ENCODE measurements at places on chromosomes 2 and 18.

- peak; percentile 88 for DNase-seq
Measured at GRCh38 chr2:96537066-96537733, 648 bp downstream of the ARID5A start.

DNA sequence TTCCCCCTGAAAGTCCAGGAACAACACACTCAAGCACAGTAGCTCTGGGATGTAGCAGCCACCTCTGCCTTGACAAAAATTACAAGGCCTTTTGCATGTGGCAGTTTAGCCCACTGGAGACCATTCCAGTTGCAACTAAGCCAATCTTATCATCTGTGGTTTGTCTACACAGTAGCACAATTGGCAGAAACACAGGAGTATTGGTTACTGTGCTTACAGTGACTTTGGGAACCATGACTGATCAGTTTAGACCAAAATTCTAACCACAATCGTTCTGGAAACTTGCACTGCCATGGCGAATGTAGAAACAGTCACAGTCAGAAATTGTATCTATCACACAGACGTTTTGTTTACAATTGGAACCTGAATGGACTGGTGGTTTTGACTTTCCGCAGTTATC, 403.7 kb upstream of the MEIS1 start:
- no peak for DNase-seq

GRCh38 chr2:19883971-19884720, 17.6 kb downstream of the TTC32 start:
- DNase-seq, result no peak

DNA sequence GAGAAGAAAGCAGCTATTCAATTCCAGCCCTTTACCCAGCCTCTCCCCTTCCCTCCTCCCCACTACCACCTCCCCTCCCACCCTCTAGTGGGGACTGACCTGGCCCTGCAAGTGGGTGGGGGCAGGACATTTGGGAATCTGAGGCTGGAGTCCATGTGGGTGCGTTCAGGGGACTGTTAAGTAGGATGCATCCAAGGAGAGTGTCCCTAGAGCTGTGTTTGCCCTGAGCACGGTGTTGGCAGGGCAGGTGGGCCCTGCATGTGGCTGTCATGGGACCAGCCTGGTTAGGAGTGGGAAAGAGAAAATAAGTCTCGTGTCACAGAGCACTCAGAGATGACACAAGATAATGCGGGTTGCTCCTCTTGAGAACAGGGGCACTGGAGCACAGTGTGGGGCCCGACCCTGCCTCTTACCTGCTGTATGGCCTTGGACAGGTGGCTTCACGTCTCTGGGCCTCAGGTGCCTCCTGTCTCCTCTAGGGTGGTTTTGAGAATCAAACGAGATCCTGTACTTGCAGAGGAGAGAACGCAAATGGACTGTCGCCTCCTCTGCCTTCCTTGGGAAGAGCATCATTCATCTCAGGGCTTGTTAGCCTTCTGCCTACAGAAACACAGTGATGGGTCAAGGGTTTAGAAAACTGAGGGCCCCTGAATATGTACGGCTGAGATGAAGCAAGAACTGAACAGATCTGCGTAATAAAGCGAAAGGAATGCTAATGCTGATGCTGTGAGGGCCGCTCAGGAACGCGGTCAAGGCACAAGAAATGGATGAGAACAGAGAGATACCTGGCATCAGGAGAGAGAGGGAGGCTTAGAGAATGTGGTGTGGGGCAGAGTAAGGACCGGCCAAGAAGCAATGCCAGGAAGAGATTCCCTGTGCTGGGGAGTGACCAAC, 187.7 kb upstream of the HAAO start:
- no peak for DNase-seq

DNA sequence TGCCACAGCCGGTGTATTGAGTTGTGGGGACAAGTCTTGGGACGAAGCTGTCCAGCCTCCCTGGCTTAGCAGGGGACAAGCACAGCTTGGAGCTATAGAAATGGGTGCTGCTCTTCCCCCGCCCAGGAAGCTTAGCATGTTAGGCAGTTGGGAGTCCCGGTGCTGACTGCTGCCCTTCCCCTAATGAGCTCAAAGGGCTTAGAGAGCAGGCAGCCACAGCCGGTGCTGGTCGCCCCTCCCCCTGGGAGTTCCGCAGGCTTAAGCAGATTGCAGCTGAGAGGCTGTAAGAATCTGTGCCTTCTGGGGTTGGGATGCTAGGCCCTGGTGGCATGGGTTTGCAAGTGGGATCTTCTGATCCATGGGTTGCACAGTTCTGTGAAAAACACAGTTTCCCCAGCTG, 237.3 kb downstream of the DCDC2C start:
- no peak for DNase-seq

DNA sequence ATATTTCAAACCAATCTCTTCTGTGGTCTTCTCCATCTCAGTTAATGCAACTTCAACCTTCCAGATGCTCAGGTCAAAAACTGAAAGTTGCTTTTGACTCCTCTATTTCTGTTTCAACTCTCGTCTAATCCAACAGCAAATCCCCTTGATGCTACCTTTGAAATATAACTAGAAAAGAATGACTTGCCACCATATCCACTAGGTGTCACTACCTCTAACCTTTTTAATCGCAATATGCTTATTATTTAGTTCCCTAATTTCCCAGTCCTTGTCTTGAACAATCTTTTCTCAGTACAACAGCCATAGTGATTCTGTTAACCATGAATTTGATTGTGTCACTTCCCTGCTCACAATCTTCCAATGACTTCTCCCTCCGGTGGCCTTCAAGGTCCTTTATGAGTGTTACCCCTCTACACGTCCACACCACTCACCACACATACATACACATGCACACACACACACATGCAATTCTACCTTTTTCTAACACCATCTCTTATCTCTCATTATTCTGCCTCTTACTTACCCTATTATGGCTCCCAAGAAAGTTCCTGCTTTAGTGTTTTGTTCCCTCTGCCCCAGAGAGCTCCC, 245.5 kb upstream of the KCNJ3 start:
- no peak for DNase-seq

DNA sequence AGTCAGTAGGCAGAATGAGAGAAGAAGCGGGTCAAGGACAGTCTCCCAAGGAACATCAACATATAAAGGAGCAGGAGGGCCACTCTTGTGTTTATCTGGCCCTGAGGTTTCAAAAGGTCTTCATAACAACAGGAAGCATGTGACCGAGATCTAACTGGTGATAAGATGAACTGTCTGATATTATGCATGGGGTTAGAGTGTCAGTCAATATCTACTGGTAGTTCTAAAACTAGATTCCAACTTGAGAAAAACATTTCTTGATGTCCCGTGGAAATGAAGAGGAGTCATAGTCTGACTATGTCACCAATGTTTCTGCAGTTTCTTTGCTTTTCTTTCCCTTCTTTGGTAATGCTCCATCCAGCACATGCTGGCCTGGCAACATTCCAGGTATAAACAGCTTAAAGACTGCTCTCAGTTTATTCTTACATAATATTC, 77.5 kb upstream of the ITPRID2 start:
- DNase-seq, result no peak

- no peak for DNase-seq
Measured at GRCh38 chr2:10880586-10881321, 31.0 kb upstream of the KCNF1 start.

DNA sequence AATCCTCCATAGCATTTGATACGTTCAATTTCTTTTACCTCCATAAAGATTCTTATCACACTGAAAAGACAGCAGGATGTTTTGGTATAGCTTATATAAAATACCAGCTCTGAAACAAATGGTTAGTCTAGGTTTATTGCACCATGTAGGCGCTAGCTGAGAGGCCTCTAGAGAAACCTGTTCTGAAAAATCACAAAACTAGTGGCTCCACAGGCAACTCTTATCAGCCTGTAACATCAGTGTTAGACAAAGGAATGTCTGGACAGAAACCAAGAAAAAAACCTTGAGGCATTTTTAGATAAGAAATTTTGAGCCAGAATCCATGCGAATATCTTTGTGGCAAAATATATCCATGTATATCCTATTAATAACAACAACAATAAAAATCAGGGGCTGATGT, 440.4 kb upstream of the MAP2 start:
- DNase-seq, result no peak

DNA sequence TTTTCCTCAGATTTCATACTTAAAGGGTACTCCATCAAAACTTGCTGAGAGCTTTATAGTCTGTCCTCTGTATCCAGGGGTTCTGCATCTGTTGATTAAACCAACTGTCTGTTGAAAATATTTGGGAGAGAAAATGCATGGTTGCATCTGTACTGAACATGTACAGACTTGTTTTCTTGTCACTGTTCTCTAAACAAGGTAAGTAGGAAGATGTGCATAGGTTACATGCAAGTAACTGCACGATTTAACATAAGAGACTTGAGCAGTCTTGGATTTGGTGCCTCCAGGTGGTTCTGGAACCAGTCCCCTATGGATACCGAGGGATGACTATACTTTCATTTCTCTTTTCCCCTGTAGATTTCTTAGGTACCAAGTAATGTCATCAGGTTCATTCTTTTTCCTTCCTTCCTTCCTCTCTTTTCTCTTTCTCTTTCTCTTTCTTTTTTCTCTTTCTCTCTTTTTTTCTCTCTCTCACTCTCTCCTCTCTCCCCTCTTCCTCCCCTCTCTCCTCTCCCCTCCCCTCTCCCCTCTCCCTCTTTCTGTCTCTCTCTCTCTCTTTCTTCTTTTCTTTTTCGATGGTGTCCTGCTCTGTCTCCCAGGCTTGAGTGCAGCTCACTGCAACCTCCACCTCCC, 23.2 kb downstream of the ADNP2 start:
- DNase-seq, result no peak

- DNase-seq, result no peak
Measured at GRCh38 chr2:185860321-185860720, 121.7 kb downstream of the FSIP2 start.

DNA sequence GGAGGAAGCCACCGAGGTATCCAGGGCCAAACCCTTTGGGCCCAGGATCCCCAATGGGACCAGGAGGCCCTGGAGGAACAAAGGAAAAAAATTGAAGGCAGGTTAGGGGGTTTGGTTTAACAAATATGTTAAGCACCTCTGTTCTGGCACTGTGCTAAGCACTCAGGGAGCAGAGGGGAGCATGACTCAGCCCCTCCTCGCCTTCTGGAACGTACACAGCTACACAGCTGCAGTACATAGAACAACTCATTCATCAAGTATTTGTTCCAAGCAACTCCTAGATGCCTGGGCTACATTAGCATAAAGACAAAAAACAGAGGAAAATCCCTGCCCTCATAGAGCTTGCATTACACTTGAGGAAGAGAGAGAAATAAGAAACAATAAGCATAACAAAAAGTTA, 153.6 kb downstream of the COL4A4 start:
- no peak for DNase-seq

DNA sequence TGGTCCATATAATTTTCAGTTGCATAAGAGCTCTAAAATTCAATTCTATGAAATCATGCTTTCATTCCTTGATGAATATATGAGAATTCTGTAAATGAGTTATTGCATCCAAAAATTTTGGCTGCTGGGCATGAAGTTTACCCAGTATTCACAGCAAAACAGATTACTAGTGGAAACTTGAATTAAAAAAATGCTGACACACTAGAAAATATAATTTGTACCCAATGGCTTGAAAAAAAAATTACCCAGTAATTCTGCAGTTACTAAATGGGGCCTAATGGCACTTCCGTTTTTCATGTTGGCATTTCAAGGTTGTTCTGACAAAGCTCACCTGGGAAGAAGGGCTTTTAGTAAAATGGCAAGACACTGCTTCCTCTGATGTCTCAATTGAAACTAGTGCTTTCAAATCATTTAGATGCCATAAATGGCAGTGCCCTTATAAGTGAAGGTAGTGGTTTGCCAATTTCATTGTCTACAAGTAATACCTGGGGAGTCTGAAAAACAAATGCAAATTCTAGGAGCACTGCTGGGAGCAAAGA, 343.6 kb downstream of the TDRD15 start:
- no peak for DNase-seq

DNA sequence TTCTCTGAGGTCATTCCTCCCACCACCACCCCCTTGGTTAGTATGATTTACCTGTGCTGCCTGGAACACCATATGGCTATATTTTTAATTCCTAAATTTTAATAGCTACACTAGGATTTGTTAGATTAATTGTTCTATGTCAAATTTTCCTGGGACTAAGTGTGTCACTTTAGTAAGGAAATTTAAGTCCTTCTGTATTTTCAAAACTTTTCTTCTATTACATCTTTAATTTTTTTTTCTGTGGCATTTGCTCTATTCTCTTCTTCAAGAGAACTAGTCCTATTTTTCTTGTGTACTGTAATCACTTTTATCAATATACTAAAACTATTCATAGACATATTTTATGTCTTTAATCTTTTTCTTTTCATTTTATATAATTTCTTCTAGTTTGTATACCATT, 456.9 kb downstream of the ARHGAP15 start:
- DNase-seq, result no peak

- DNase-seq, result no peak
Measured at GRCh38 chr2:241317391-241317790, 1.7 kb downstream of the SEPTIN2 start.

DNA sequence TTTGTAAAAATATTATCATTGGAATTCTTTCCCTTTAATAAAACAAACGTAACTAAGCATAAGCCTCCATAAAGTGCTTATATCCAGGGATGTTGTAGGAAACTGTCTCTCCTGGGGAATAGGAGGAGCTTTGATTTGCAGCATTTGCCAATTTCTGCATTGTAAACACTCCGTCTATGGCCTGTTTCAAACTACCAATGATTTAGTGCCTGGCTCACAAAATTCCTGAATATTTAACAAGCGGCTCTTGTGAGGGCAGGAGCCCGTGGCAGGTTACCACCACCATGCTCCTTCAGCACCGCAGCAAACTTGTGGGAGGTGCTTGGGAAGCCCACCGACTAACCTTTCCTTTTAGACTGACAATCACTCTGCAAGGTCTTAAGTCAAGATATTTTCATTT, 520.3 kb downstream of the SOX11 start:
- no peak for DNase-seq

GRCh38 chr2:216420367-216421101, 8.2 kb downstream of the SMARCAL1 start:
- no peak for DNase-seq

- no peak for DNase-seq
Measured at GRCh38 chr2:162607915-162608314, 230.7 kb downstream of the KCNH7 start.

DNA sequence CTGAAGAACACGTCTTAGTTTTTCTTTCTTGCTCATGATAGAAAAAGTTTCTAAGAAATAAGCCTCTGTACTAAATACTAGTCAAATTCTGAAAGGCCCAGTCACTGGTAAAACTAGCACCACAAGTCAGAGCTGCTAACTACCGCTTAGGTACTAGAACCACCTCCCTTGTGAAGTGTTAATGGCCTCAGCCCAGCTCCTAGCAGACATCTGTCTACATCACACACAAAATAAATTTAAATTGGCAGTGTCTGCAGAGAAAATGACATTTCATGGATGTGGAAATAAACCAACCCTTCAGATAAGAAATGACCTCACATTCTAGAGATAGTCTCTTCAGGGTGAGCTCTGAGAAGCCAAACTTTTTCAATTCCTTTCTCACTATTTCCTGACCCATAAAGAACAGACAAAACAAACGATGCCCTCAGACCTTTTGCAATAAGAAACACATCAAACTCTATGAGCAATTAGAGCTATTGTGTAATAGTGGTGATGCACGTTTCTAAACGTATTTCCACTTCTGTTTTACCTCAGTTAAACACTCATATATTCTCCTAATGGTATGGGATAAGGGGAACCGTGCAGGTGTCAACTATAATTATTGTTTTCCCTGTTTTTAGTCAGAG, 70.3 kb upstream of the DSG1 start:
- no peak for DNase-seq

Data from stimulated activated naive CD4-positive, alpha-beta T cell treated with Interleukin-2 at 50 U/mL for 16 hours (primary cell).